ENCODE measurements at places on chromosomes 1 and 21.

- no peak for DNase-seq
Observed at GRCh38 chr1:41888756-41889155, 30.0 kb downstream of the HIVEP3 start.

GRCh38 chr21:31558189-31558961 is 101.1 kb upstream of the SOD1 start:
- peak; percentile 40 for DNase-seq

GRCh38 chr1:156746728-156747631 is 4.5 kb downstream of the HDGF start:
- peak; percentile 96 for DNase-seq

DNA sequence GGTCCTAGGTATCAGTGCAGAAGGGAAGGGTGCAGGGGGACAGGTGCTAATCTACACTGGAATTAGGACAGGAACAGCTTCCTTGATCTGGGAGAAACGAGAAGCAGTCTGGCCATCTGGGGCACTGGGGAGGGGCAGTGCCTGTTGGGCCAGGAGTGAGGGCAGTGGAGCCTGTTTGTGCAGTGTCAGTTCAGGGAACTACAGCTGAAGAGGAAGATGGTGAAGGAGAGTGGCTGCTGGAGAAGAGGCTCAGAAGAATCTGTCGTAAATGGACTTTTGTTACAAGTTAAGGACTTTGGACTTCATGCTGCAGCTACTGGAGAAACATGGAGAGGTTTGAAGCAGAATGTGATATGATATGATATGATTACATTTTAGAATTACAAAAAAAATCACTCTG is 3.2 kb upstream of the TNFSF4 start:
- DNase-seq, result no peak

DNA sequence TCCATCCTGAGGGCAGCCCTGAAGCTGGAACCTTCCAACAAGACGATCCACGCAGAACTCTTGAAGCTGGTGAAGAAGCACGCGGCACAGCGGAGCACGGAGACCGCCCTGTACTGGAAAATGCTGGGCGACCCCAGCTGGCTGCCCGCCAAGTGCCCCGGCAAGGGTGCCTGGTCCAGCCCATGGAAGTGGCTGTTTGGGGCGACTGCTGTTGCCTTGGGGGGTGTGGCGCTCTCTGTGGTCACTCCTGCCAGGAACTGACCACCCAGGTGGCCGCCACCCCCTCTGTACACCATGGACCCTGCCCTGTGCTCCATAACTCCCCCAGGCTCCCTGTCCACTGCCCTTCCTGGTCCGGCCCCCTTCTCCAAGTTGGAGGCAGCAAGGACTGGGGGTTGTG is 90.8 kb downstream of the PPP1R12B start:
- DNase-seq, result no peak

All from PC-9 (cell line).